ENCODE measurements at places on chromosomes 11 and 22.

DNA sequence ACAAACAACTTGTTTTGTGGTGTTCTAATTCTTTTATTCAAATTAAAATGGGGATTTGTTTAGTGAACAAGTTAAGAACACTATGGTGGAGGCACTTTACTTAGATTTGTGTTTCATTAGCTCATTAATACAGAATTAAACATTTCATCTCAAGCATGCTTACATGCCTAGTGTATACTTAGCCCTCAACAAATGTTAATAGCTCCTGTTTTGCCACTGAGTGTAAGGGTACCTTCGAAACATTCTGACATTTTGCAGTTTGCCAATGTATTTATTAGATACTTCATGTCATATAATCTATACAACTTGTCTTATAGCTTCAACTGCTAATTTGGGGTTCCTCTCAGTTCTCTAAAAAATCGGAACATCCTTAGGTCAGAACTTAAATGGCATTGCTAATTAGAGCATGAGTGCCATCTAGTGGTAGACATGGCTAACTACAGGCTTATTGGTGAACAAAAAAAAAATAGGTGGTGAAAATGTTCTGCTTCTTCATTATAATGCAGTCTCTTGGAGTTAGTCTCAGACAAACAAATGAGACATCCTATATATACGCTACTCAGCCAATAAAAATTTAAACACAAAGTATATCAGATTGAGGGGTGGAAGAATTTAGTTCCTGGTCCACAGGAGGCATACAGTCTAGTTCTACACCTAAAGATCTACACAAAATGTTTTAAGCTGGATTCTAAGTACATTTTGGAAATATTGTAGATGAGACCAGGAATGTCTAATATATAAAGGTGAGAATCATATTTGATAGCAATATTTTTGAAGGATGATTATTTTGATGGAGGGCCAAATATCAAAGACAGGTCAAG lies 4.9 kb upstream of the CNTN5 start:
- no peak for DNase-seq

DNA sequence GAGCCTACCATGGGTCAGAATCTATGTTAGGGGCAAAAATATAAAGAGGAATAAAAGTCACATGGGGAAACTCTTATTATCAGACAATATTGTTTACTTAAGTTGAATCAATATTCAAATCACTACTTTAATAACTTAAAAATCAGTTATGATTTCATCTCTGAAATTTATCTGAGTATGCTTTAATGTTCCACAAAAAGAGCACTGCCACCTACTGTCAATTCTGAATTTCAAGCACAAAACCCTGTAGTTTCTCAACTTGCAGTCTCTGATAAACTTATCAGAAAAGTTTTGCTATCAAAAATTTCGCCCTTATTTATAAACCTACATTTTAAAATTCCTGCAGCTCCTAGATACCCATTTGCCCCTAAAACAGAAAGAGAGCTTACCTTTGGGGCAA lies 47.3 kb downstream of the RDX start:
- no peak for DNase-seq

- peak; percentile 27 for DNase-seq
Measured at GRCh38 chr22:43945632-43946383, 9.4 kb upstream of the SAMM50 start.

DNA sequence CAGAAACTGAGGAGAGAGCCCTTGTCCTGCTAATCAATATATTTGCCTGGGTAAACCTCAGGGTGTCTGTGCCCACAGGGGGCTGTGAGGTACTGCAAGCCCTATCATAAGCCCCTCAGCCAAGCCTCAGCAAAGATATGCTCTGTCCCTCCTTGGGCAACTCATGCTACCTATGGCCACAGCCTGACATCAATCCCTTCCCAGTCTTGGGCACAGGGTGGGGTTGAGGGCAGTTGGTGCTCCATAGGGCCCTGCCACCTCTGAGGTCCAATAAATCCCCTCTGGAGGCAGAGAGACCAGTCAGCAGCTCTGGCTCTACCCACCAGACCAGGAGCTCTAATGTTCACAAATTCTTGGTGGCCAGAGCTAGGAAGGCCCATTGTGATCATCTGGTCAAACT lies 23.8 kb downstream of the TPBGL start:
- DNase-seq, result no peak

- no peak for DNase-seq
Measured at GRCh38 chr22:24583221-24584165, 9.4 kb downstream of the LRRC75B start.

GRCh38 chr11:12693094-12693478 lies 18.9 kb downstream of the TEAD1 start:
- DNase-seq, result no peak

DNA sequence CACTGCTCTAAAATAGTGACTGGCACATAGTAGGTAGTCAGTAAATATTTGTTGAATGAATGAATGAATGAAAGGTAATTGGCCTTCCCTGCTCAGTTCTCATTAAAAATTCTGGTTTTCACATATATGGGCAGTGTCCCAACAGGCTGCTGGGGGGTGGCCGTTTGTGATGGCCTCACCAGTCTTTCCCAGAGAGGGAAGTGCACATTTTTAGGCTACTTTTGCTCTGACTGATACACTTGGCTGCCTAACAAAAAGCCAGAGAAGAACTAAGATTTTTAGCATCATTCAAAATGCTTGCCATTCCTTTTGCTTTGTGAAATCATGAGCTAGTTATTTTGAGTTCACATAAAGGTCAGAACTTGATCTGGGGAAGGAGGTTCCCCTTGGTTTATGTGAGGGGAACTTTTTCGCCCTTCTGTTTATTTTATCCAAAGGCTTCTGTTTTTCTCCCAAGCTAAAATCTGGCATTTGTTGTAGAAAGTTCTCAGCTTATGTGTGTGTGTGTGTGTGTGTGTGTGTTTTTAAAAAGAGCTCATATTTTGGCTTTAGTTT lies 83.1 kb downstream of the PTPRJ start:
- no peak for DNase-seq

DNA sequence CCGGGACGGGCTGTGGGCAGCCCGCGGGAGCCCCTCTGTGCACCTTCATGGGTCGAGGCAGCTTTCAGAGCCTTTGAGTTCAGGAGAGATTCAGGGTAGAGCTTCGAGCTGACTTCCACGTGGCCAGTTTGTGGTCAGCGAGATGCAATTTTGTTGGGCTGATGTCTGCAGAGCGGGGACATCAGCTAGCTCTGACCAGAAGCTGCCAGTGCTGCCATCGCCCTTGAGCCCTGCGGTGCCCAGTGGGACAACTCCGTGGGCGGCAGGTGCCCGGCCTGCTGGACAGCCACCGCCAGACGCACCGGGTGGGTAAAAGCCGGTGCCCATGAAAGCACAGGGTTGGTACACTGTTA lies 719 bp downstream of the TALDO1 start:
- DNase-seq, result no peak

DNA sequence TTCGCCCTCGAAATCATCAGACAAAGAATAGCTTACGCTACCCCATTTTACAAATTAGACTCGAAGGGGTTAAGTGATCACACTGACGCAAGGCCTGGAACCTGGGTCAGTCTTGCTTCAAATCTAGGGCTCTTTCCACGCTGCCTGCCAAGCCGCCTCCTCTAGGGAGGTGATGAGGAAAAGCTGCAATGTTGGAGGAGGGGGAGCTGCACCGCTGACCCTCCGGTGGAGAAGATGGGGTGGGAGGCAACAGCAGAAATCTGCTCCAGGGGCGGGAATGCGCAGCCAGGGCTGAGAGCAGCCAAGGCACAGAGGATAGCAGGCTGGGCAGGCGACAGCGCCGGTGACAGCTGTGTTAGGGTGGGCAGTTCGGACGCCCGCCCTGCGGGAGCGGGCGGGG lies 595 bp downstream of the SYVN1 start:
- DNase-seq, result no peak

- no peak for DNase-seq
Measured at GRCh38 chr22:49052560-49052959, 775.1 kb downstream of the BRD1 start.

- DNase-seq, result no peak
Measured at GRCh38 chr11:61120706-61121191, 18.5 kb downstream of the CD5 start.

DNA sequence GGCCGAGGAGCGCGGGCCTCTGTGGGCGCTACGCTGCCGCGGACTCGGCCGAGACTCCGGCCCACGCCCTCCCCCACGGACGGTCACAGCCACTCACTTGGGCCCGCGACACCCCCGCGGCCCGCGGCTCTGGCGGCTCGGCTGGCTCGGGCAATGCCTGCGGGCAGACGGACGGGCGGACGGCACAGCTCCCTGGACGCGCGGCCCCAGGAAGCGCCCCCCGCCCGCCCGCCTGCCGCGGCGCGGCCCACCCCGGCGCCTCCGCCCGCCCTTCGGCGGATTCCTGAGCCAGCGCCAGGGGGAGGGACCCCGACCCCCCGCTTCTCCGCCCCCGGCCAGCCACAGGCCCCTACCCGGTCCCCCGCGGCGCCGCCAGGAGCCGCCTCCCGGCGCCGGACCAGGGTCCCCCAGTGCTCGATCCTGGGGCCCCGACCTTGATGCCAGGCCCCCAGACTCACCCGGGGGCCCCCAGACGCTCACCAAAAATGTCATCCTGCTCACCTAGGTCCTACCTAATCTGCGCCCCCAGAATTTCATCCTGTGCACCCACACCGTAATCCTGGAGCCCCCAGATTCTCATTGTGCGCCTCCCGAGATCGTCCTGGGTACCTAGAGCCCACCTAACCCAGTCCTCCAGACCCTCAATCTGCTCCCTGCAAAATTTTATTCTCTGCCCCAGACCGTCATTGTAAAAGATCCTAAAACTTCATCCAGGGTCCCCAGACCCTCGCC lies at the start of gene EFEMP2:
EFEMP2 (minus strand) TSS at position 215 of the 732 bp plus-strand sequence. CDS start 446 bp downstream, outside the sequence.
- DNase-seq, result no peak

GRCh38 chr11:91295591-91295990 lies 929.0 kb upstream of the FAT3 start:
- no peak for DNase-seq

DNA sequence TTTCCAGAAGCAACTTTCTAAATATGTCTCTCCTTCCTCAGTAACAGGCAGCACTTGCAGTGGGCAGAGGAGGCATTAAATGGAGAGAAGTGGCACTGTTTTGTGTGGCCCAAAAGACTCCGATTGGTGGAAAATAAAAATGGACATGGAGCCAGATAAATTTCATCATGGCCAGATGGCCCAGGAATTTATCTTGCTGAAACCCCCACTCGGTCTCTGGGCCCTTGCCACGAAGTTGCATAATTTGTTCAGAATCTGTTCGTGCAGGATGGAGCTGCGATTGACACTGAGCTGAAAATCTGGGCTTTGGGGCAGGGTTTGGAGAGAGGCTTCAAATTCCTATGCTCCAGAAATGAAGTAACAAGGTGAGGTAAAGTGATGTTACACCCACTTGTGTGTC lies 65.5 kb downstream of the C11orf91 start:
- no peak for DNase-seq

GRCh38 chr22:47276450-47276820 lies 514.0 kb downstream of the TBC1D22A start:
- no peak for DNase-seq

DNA sequence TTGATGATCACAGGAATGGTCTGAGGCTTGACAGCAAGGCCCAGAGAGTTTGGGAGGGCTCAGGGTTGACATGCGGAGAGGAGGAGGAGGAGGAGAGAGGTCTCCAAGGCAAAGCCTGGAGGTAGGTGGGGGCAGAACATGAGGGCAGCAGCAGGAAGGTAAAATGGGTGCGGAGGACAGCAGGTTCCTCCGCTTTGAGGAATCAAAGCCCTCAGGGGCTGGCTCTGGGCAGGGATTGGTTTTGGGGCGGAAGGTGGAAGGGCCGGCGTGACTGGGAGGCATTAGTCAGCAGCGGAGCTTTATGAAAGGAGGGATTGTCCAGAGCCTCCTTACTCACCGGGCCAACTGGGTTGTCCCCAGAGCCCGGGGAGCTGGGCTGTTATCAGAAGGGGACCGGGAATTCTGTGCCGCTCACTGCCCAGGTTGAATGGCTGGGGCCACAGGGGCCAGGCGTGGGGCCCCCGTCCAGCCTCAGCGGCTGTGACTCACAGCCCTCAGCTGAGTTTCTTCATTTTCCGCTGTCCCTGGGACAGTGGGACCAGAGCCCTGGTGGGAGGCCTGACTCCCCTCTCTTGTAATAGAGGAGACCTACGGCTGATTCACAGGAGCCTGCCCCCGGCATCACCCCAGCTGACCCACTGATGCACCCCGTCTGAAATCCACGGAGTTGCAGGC lies 36.2 kb downstream of the LIF start:
- no peak for DNase-seq

DNA sequence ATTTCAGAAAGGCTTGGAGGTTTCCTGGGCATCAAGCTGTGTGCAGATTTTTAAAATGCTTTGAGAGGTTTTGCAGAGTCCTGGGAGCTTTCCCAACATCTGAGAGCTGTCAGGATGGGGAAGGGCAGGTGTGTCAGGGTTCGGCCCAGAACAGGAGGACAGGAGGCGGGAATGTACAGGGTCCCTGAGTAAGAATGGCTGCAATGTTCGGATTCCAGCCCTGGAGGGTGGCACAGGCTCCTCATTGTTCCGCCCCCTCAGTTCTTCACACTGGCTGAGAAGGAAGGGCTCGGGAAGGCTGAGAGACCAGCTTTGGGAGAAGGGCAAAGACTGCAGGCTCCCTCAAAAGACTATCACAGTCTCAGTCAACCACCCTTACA lies 5.1 kb upstream of the SEPTIN3 start:
- no peak for DNase-seq

DNA sequence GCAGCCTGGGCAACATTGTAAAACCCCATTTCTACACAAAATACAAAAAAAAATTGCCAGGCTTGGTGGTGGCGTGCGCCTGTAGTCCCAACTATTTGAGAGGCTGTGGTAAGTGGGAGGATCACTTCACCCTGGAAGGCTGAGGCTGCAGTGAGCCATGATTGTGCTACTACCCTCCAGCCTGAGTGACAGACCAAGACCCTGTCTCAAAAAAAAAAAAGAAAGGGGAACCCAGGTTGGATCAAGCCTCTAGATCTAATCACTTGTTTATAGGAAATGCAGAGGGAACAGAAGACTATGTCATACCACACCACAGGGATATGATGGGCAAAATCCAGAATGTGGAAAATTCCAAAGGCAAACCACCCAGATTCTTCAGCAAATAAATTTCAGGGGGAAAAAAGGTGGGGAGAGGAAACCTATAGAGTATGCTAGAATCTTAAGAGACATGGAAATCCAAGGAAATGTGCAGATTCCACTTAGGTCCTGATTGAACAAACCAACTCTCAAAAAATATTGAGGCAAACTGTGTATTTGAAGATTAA lies 16.5 kb upstream of the MALAT1 start:
- no peak for DNase-seq

DNA sequence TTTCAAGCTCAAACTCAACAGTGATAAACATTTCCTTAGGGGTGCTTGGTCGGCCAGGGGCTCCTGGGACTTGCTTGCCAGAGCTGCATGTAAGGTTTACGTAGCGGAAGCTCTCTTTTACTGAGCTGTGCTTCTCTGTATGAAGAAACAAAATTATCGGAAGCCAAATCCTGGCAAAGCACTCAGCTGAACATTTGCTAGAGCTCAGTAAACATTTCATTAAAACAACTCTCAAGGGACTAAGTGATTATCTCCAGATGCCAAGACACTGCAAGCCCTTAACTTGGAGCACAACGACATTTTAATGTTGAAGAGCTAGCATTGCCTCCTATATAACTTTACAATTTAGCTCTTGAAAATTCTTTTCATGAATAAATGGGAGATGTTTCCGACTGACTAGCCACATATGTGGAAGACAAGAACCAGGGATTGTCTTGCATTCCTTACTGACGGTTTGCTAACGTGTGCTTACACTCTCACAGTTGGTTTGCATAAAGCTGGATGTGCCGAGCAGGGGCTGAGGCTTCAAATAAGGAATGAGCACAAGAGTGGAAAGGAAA lies 43.4 kb downstream of the SCUBE2 start:
- DNase-seq, result no peak

Measured in effector CD8-positive, alpha-beta T cell (primary cell).